ENCODE measurements at places on chromosomes 11 and 22.

DNA sequence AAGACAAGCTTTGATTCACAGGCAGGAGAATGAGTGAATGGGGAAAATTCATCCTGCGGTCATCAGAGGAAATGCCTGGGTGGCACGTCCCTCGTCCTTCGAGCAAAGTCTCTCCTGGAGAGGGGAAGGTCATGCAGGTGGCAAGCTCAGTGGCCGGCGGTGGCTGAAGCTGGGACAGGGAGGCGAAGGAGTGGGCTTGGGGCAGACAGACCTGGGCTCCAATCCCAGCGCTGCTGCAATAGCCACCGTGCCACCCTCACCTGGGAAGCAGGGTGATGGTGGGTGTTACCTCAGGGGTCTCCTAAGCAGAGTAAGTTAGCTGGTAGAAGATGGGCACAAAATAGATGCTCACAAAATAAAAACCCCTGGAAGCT is 22.4 kb upstream of the CACNG2 start:
- DNase-seq = no peak

DNA sequence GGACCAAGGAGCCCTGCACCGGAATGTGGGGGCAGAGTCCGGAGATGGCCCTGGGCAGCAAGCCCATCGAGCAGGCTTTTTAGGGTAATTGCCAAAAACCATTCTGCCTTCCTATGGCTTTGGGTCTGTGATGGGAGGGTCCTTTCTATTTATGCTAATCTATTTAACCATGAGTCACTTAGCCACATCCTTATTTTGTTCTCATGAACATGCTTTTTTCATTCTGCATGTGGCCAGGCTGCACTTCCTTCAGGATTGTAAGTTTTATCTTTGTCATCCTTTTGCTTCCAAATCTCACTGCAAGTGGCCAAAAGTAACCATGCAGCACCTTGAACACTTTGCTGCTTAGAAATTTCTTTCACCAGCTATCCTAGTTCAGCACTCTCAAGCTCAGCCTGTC is 88.3 kb downstream of the EFCAB6 start:
- no peak for DNase-seq

- no peak for DNase-seq
Observed at GRCh38 chr22:33563220-33563964, 356.9 kb downstream of the LARGE1 start.

GRCh38 chr11:115623021-115623451 is 118.8 kb upstream of the CADM1 start:
- DNase-seq = no peak

DNA sequence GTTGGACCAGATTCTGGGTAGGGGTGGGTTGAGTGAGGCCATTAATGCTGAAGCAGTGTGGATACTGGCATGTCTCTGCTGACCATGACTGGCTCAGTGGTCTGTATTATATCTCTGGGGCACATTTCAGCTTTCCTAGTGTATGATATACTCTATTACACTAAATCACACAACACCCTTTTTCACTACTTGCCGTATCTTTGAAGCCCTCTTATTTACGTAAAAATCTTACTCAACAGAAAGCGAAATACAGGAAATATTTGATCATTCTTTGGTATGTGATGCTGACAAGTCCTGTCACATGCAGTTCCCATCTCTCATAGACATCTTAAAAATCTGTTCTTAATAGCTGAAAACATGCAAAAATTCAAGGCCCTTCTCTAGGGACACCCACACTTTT is 40.3 kb downstream of the OR5B17 start:
- DNase-seq = no peak

DNA sequence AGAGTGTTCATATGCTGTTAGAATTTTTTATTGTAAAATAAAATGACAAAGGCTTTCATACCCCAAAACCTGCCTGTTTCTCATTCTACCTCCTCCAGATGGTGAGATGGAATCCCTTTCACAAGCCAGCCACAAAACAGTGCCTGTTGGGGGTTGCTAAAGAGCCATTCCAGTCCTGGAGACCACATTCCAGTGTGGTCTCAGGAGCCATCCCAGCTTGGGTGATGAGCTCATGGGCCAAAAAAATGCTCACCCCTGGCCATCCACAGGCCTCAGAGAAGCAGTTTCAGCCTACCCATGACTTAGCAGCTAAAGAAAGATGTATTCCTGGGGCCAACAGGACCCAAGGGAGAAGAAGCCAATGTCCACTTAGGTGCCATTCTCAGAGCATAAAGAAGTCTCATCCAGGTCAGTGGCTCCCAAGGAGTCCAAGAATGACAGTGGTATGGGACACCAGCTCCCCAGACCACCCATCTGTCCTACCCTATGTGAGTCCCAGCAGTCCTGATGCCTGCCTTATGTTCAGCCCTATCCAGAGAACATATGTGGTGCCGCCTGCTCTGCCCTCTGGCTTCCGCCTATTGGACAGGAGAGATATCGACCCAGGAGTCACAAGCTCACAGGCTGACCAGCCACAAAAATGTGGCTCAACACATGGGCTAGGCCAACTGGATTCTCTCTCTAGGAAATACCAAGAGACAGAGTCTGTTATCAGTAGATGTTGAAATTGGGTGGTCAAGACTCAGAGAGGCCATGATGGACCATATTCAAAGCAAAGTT is 26.4 kb downstream of the C11orf91 start:
- DNase-seq = no peak

DNA sequence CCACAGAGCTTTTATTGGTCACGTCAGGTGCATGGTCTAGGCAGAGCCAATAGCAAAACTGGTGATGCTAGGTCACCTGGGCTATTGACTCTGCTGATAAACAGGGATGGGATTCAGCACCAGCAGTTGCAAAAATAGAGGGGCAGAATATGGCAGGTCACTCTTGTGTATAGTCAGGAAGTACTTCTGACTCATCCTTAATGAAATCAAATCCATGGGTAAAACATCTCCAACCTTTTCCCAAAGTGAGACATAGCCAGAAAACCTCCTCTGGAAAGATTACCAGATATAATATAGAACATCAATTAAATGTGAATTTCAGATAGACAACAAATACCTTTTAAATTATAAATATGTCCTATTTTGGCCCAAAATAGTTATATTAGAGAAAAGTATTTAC is 383.2 kb downstream of the METTL15 start:
- no peak for DNase-seq

DNA sequence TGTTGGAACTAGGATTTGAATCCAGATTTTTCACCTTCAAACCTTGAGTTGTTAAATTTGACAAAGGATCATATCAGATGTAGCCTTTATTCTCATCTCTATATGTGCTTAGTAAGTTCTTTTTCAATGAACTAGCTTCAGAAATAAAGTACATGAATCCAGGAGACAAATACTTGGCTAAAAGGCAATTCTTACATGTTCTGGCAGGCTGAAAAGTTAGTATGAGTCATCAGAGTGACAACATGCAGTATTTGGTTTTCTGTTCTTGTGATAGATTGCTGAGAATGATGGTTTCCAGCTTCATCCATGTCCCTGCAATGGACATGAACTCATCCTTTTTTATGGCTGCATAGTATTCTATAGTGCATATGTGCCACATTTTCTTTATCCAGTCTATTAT is 40.4 kb downstream of the BBOX1 start:
- no peak for DNase-seq

DNA sequence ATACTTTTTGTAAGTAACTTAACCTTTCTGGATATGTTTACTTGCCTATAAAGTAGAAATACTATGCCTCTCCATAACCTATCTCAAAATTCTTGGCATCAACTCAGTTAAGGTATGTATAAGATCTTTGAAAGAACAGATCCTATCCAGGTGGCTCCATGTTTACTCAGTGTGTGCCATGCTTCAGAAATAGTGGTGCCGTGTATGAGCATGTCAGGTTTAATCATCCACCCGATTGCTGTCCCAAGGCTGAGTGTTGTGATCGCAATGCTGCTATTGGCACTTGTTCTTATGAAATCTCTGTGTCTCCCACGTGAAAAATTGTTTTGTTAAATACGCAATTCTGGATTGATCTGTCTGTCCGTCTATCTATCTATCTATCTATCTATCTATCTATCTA is 85.9 kb upstream of the SNX19 start:
- DNase-seq = no peak

- no peak for DNase-seq
Observed at GRCh38 chr22:22171357-22172218, 73.0 kb upstream of the VPREB1 start.

DNA sequence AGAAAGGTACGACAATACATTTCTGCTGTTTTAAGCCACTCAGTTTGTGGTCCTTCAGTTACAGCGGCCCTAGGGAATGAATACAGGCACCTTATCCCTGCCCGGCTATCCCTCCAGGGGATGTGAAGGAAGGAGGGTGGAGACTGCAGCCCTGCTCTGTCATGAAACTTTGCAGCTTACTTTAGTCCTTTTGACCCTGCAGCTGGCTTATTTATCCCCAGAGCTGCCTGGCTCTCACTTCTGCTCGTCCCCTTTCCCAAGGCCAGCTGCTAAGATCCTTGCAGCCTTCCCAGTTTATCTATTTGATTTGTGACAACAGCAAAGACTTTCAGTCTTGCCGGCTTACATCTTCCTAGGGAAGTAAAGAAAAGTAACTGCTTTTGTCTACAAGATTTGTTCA is 55.2 kb downstream of the SC5D start:
- no peak for DNase-seq

DNA sequence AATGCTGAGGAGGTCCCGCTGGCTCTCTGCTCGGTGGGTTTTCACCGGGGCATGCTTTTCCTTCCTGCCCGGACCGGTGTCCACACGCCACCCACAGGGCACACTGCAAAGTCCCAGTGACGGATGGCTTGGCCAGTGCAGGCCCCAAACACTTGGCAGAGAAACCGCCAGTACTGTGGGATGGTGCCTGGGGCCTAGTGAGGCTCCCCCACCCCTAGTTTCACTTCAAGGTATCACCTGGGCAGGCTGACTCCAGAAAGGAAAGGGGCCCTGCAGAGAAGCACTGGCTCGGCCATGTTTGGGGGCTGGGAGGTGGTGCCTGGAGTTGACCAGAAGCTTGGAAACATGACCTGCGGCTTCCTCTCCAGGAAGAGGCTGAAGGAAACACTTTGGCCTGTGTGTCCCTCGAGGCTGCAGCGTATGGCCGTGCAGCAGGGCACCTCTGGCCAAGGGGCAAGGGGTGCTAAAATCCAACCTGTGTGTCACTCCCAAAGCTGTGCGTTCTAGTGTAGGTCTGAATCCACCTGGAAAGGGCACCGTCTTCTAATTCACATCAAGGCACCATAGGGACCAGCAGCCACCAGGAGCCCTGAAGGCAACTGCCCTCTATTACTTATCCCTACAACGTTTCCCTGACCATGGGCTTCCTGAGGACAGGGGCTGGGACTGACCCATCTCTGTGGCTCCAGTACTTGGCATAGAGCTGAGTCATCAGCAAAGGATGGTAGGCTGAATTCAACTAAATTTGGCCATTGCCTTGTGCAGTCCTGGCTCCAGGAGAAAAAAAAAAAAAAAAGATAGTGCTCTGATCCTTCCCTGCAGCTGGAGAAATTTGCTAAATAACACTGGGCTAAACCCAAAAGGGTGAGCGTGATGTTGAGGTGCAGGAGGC is 22.6 kb downstream of the TPBGL start:
- no peak for DNase-seq

DNA sequence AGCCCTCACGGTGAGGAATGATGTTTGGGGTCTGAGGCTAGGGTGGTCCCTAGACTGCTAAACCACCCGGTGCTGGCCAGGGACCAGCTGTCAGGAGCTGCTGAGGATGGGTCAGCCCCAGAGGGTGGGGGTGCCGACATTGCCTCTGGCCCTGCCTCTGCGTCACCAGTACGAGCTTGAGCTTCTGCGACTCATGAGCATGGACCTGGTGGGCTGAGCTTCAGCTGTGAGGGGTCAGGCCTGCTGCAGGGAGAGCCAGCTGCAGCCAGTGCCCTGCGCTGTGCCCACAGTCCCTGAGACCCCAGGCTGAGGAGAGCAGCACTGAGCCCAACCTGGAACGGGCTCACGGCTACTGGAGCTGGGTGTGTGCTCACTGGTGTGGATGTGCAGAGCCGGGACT is 7.0 kb downstream of the DERL3 start:
- no peak for DNase-seq

DNA sequence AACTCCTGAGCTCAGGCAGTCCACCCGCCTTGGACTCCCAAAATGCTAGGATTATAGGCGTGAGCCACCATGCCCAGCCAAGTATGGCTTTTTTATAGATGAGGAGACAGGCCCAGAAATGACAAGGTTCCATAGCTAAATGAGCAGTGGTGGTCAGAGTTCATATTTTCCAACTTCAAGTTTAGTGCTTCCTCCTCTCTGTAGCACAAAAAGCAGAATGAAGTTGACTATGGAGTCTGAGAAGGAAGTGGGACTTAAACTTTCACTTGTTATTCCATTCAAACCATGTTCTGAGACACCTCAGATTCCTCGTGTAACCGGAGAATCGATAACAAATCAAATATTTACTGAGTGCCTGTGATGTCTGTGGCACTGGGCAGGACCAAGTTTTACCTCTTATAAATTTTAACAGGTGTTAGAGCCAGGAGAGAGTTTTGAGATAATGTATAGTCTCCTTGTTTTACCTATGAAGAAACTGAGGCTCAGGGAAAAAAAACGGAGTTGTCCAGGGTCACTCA is 3.0 kb downstream of the LIMK2 start:
- no peak for DNase-seq

- DNase-seq = no peak
Observed at GRCh38 chr22:49670456-49671330, 157.0 kb downstream of the BRD1 start.

DNA sequence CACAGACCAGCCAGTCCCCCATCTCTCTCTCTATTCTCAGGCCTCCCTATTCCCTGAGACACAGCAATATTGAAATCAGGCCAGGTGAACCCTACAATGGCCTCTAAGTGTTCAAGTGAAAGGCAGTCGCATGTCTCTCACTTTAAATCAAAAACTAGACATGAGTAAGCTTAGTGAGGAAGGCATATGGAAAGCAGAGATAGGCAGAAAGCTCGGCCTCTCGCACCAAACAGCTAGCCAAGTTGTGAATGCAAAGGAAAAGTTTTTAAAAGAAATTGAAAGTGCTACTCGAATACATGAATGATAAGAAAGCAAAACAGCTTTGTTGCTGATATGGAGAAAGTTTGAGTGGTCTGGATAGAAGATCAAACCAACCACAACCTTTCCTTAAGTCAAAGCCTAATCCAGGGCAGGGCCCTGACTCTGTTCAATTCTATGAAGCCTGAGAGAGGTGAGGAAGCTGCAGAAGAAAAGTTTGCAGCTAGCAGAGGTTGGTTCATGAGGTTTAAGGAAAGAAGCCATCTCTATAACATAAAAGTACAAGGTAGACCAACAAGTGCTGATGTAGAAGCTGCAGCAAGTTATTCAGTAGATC is 19.8 kb upstream of the MPZL2 start:
- DNase-seq = no peak

- peak; percentile 23 for DNase-seq
Observed at GRCh38 chr11:14112721-14113120, 150.2 kb downstream of the SPON1 start.

GRCh38 chr22:36753916-36754315 is 22.0 kb downstream of the IFT27 start:
- DNase-seq = no peak

DNA sequence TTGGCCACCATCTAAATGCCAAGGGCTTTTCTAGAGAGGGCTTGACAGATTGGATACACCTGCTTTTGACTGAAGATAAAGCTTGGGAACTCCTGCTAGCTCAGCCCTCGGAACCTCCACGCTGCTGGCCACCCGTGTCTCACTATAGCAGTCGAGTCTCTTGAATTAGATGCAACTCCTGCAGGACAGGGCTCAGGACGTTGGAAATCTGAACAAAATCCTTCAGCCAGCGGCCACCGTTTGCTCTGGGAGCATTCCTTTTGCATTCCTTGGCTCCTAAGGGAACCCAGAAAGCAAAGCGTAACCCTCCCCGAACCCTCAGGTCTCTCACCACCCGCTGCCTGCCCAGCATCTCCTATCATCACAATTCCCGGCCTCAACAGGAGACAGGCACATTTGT is 77.8 kb downstream of the GRIK4 start:
- DNase-seq = no peak

- DNase-seq = no peak
Observed at GRCh38 chr11:11027288-11027687, 169.4 kb upstream of the ZBED5 start.
